Progenitor cell of endocrine pancreas (in vitro differentiated cells): ENCODE measurements at places on chromosomes 6 and 20. TPM values are rescaled to one million over a fixed set of nuclear protein-coding genes. Genes with fewer than 3 reads are reported as not detected.

The PCNA gene
- 123 and 126 TPM in 2 replicates for total RNA-seq

- no peak for DNase-seq
Measured at GRCh38 chr6:140979642-140980091, 1153.1 kb upstream of the GJE1 start.

DNA sequence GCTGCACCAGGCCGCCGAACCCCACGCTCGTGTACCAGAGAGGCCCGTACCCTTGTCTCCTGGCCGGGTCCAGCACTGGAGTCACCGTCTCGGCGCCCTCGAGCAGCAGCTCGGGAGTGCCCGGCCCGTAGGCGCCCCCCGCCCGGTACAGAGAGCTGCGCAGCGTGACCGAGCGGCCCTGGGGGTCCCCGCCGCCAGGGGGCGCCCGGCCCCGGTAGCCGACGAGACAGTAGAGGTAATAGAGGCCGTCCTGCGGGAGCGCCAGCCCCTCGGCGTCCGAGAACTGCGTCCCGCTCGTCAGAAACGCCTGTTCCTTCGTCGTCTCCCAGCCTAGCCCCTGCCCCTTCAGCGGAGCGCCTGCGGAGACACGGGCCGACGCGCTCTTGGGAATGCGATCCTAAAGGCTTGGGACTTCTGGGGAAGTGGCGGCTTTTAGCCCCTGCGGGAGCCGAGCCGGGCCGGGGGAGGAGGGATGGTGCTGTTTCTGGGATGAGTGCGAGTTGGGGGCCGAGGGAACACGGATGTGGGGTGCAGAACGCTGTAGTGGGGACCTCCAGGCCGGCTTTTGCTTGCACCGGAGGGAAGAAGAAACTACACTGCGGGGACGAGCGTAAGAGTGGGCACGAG is 1.3 kb downstream of the LTB start:
- peak; percentile 89 for DNase-seq

- no peak for DNase-seq
Measured at GRCh38 chr20:37365760-37366638, 20.1 kb downstream of the SRC start.

- no peak for DNase-seq
Measured at GRCh38 chr6:123226398-123226797, 230.4 kb downstream of the CLVS2 start.

- no peak for DNase-seq
Measured at GRCh38 chr6:81515562-81516453, 236.7 kb downstream of the TENT5A start.

GRCh38 chr6:37042150-37042549 is 36.7 kb downstream of the FGD2 start:
- DNase-seq, result no peak

DNA sequence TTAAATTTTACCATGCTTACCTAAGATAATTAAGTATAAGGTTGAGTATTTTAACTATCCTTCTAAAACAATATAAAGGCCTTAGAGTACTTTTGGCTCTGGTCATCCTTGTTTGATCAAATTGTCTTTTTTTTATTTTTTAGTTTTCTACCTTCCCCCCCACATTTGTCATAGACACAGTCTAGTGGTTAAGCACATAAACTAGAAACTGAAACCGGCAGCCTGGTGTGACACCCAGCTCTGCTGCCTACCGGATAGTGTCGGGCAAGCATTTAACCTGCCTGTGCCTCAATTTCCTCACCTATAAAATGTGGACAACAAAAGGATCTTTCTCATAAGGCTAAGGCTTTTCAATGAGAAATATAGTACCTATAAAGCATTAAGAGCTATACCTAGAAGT is 21.6 kb upstream of the TULP4 start:
- DNase-seq, result no peak

GRCh38 chr20:45449528-45449927 is 20.0 kb upstream of the WFDC2 start:
- no peak for DNase-seq
